ENCODE measurements at places on chromosomes 6 and 20.

DNA sequence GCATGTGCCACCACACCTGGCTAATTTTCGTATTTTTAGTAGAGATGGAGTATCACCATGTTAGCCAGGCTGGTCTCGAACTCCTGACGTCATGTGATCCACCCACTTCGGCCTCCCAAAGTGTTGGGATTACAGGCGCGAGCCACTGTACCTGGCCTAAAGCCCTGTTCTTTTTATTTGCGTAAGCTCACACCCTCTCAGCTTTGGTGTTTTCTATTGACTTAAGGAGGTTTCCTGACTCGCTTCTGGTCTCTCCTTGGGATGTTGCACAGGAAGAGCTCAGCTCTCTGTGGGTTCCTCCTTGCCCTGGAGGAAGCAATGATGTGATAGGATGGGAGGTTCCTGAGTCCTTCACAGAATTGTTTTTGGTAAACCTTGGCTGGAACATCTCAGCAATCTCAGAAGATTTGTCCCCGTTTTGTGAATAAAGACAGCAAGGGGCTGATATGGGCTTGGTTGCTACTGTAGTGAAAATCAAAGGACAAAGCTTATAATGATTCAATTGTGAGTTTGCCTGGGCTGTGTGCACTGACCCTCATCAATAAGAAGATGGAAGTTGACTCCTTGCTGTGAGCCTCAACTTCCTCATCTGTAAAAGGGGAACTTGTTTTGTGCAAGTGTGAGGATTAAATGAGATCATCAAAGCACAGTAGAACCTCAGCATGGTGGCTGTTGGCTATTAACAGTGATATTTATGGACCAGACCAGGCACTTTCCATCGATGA lies 27.0 kb downstream of the TOX2 start:
- no peak for DNase-seq

- DNase-seq = no peak
Observed at GRCh38 chr20:25150016-25150415, 45.5 kb upstream of the ENTPD6 start.

- no peak for DNase-seq
Observed at GRCh38 chr6:112563368-112563767, 216.2 kb downstream of the RFPL4B start.

- no peak for DNase-seq
Observed at GRCh38 chr20:23397961-23398360, 23.3 kb downstream of the NAPB start.

DNA sequence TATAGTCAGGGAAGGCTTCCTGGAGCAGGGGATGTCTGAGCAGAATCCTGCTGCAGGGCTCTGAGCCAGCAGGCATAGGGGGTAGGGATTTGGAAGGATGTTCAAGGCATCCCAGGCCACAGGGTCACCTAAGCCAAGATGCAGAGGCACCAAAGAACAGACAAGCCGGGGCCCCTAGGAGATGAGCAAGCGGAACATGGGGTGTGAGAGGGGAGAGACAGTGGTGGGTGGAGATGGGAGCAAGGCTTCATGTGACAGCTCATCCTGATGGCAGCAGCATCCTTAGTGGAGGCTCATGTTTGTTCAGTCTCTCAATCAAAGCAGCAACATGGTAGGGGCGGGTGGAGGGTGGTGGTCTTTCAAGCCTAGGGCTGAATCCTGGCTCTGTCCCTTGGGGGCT lies 29.8 kb upstream of the TCP11 start:
- no peak for DNase-seq

DNA sequence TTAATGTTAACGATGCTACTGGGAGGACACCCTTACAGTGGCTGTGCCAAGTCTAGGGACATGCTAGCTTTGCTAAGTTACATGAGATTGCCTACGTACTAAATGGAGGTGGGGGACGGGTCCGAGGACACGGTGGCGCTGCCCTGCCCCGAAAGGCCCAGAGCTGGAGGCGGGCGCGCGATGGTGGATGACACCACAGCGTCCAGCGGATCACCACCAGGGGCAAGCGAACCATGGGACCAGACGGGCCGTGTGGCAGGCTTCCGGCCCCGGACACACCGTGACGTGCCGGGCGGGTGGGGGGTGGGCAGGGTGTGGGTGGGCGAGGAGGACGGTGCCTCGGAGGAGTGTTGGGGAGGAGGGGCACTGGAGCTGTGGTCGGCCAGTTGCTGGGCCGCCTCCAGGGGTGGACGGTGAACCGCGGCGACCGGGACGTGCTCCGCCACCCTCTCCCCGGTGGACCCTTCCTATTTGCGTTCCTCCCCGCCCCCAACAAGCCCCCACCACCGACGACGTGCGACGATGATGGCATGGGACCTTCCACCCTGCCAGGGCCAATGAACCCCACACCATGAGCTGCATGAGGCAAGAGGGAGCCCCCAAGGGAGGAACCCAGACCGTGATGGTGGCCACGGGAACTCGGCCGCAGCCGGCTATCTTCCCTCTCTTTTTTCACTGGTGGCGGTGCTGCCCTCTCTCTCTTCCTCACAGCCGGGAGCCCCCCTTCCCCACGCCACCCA lies 773.3 kb upstream of the DEFB115 start:
- no peak for DNase-seq

DNA sequence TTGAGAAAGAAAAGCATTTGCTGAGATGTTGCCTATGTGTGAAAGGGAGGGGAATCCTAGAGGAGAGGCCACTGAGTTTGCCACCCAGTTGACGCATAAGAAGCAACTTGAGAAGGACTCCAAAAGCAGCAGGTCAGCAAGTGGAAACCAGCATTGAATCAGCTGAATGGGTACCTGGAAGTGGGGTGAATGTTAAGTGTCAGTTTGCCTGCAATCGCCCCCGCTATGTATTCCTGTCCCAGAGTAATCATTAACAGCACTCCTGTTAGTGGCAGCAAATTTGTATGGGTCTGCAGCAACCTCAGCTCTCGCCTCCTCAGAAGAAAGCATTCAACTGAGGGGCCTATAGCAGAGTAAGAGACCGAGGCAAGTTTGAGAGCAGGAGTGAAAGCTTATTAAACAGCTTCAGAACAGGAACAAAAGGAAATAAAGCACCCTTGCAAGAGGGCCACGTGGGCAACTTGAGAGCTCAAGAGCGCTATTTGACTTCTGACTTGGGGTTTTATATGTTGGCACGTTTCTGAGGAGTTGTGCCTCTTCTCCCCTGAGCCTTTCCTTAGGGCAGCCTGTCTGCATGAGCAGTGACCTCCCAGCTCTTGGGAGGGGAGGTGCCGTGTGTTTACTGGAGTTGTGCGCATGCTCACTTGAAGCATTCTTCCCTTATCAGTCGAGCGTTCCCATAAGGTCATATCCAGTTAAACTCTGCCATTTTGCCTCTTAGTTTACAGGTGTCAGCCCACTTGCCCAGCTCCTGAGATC lies 122.6 kb upstream of the PHACTR1 start:
- DNase-seq = no peak

DNA sequence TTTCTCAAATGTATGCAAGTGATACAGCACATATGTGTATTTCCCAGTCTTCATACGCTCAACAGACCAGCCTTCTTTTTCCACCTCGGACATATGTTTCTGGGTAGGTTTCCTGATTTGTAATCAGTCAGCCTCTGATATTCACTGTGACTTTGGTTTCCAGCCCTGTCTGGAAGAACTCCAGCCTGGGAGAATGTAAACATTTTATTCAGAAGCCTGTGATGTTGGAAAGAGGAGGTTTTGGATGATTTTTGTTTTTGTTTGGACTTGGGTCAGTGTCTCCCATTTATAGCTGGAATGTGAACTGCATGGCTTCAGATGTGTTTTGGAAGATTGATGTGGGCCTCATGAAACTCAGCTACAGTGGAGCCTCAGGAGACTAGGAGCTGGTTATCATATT lies 172.2 kb upstream of the CENPW start:
- no peak for DNase-seq

DNA sequence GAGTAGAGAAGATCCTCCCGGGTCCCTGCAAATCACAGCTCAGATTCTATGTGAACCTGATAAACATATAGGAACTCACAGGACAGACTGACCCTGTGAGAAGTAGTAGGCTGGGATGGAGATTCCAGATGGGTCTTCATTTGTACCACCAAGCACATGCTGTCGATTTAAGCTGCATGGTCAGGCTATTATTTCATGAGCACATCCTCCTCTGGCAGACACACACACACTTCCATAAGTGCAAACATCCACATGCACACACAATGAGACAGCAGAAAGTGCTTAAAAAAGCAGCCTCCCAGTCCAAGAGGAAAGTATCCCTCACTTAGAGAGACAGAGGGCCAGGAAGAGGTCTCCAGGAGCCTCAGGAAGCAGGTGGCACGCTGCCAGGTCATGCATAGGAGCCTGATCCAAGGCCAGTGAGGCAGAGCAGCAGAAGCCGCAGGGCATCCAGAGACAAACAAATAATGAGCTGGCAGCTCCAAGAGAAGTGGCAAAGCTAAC lies 131.8 kb downstream of the UNC5CL start:
- no peak for DNase-seq

GRCh38 chr6:14384175-14384949 lies 266.8 kb downstream of the CD83 start:
- no peak for DNase-seq

- DNase-seq = no peak
Observed at GRCh38 chr20:2307136-2307535, 11.3 kb downstream of the TGM3 start.

GRCh38 chr6:158488065-158488464 lies 71.8 kb upstream of the TMEM181 start:
- no peak for DNase-seq

GRCh38 chr6:41200901-41201763 lies at the start of gene TREML2:
Gene TREML2 (minus strand): TSS chr6:41201149. CDS start chr6:41201008, 141 bp downstream.
- DNase-seq = peak; percentile 51

DNA sequence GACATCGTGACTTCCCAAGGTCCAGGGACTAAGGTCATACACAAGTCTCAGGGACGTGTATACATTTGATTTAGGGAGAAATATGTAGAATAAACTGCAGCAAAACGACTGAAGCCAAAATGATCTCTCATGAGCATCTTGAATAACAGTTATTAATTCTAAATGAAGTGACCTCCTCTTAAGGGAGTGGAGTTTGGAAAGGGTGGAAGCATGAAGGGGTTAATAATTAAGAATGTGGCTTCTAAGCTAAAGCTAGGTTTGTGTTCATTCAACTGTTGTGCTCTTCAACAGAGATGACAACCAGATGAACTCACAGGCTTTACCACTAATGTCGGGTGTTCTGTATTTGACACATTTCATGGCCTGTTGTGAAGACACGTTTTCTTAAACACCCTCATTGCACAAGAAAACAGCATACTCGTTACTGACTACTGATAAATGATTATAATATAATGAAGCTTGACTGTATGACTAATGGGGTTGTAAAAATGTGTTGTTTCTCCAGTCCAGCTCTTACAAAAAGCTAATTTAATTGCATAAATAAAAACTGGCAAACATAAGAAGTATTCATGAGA lies 1.5 kb downstream of the PPP1R14C start:
- DNase-seq = no peak

All from CD4-positive, alpha-beta T cell treated with Interferon gamma for 1 hour (primary cell).